Activated CD8-positive, alpha-beta T cell treated with anti-CD3 and anti-CD28 coated beads, Interleukin-2, amount 10 ng/mL, durations not matched to agents 7 days and 5 days (primary cell): ENCODE measurements at places on chromosomes 13 and 19. TPM values are rescaled to one million over a fixed set of nuclear protein-coding genes. Genes with fewer than 3 reads are reported as not detected.

ATP8A2 gene
- total RNA-seq = 1.2 TPM

NBEA gene
- total RNA-seq = 0.57 TPM

- H3K4me3 ChIP-seq = no peak overlapping the region
- DNase-seq = no peak
- H3K27ac ChIP-seq = no peak overlapping the region
- H3K27me3 ChIP-seq = peaks cover 30% of the 10 kb centered on the region
These were observed 57.5 kb downstream of the ZNF726 start for GRCh38 chr19:23972161-23972560.

DNA sequence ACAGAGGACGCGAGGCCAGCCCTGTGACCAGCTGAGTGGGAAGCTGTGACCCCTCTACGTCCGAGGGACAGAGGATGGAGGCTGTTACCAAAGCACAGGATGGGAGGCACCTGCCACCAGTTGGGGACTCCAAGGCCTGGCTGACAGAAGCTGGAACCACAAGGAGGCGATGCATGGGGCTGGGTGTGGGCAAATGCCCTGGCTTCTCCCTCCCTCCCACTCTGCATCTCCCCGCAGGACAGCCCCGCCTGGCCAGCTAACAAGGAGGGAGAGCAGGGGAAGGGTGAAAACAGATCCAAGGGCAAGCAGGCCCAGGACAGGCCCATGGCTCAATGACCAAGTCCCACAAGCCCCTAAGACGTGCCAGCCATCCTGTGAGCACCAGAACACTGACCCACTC is 28.6 kb downstream of the AKT2 start:
- DNase-seq = no peak
- no peak overlapping the region for H3K27ac ChIP-seq
- H3K27me3 ChIP-seq = no peaks in the 10 kb centered on the region
- H3K4me1 ChIP-seq = peaks cover 3% of the 10 kb centered on the region

DNA sequence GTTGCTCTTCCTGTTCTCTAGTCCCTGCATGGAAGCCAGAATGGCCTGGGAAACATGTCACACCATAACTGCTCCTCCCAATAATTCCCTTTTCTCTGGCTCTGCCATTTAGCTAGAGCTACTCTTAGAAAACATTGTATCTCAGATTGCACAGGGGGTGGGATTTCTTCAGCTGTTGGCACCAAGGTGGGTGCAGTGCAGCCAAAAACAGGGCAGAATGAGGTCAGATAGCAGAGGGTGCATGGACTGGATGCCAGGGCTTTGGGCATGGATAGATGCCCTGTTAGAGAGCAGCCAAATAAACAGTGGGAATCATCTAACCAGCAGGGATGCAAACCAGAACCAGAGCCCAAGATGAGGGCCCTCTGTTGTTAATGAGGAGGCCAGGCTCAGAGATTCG is 4.9 kb upstream of the AMER2 start:
- DNase-seq = no peak
- H3K36me3 ChIP-seq = no peaks in the 10 kb centered on the region
- H3K27ac ChIP-seq = no peak overlapping the region
- peaks cover 39% of the 10 kb centered on the region for H3K27me3 ChIP-seq
- no peak overlapping the region for H3K4me3 ChIP-seq

GRCh38 chr19:279656-280055 is 11.5 kb downstream of the PLPP2 start:
- peaks cover 7% of the 10 kb centered on the region for H3K27me3 ChIP-seq
- H3K4me3 ChIP-seq = no peak overlapping the region
- no peak overlapping the region for H3K27ac ChIP-seq
- H3K36me3 ChIP-seq = no peaks in the 10 kb centered on the region
- no peak for DNase-seq
